ENCODE measurements at places on chromosomes 12 and 14. TPM values are rescaled to one million over a fixed set of nuclear protein-coding genes. Genes with fewer than 3 reads are reported as not detected.

MAP1LC3B2 gene
- 1.7 TPM for total RNA-seq

TMEM253 gene
- 20.2 TPM for total RNA-seq

ADAMTS20 gene
- not detected for total RNA-seq

PLEKHG7 gene
- total RNA-seq, result 1.2 TPM

TEAD4 gene
- total RNA-seq, result 11.3 TPM
